Hematopoietic multipotent progenitor cell (in vitro differentiated cells): ENCODE measurements at places on chromosomes 2 and 18.

DNA sequence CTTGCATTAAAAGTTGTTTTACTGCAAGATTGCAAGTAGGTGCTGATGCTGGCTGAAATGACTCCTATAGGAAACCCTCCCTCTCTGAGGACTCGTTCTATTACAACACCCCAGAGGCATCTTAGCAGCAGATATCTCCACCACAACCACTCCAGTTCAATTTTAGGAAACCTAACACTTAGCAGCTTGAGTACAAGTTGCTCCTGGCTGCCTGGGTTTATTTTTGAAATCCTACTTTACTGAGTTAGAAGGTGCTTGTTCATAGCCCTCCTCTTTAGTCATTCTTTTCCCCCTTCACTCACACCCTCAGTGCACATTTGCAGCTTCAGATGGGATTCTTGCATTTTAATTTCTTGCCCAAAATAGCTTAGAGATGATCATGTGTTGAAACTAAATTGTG is 111.5 kb downstream of the MTCL1 start:
- DNase-seq = no peak

DNA sequence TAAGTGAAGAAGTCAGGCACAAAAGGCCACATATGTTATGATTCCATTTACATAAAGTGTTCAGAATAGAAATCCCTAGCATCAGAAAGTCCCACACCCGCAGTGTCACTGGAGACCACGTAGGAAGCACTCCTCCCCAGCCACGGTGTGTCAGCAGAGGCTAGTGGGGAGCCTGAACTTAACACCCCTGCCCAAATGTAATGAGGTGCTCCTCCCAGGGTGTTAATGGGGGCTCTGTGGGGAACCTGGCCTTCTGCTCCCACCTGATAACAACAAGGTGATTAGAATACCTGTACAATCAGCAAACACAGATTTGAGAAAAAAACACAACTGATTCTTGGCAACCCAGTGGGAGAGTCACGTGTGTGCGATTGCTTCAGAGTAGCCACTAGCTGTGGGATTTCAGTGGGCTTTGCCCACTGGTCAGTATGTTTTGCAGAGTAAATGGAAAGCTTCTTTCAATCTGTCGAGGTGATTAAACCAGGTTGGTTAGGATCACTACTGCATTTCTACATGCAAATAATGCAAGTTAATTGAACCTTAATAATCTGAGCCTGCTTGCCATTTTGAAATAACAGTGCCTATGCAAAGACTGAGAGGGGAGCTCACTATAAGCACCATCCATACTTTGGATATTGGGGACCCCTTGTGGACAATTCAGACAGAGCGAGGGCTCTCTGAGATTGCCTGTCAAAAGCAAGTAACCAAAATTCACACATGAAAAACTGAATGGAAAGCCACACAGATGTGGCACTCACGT is 20.6 kb upstream of the ATRAID start:
- peak; percentile 66 for DNase-seq

GRCh38 chr2:125312342-125312741 is 1287.3 kb downstream of the CNTNAP5 start:
- DNase-seq = no peak

DNA sequence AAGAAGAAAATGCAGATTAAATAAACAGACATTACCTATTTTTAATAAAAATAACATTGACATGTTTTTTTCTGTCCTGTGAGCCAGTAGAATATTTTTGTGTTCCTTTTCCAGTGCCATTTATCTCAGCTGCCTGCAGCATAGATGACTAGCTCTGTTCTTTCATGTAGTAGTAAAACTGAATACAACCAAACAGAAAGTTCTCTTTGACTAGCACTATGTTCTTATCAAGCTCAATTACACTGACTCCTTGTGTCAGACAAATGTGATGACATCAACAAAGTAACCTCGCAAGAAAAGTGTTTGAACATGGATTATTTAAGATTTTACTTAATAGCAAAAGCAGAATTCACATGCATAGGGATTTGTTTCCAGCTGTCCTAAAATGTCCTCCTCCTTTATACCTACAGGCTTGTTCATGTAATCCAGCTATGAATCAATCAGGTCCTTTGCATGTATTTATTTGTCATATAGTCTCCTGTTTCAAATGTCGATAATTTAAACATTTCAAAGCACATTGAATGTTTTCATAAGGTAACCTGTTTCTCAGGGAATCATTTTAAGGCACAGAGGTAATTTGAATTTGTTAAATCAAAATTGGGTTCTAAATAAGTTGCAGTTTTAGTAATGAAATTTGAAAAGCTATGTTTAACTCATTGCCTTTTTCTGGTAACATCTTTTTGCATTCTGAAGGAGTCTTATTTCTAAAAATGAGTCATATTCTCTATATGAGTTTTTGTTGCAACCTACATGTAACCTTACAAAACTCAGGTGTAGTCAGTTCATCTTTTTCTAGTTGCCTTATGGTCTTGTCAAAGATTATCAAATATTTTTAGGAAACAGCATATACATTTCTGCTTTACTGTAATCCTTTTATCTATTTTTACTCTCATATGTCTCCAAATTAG is 215.3 kb upstream of the GULP1 start:
- no peak for DNase-seq

- DNase-seq = no peak
Measured at GRCh38 chr18:75264926-75265597, 54.5 kb downstream of the TSHZ1 start.

DNA sequence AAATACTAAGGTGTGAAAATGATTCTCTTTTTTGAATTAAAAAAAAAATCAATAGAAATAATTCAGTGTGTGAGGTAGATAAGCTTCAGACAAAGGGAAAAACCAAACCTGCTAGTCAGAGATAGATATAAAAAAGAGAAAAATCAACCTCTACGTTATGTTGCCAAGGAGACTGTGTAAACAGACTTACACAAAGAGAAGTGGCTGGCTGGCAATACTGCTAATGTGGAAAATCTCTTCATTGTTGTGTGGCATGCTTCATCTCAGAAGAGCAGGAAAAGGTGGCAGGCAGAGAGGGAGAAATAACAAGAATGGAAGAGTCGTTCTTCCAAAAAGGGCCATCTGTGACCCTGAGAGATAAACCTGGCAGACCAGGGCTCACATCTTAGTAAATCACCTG is 200.8 kb downstream of the SLC8A1 start:
- no peak for DNase-seq

GRCh38 chr2:120769787-120770120 is 34.1 kb downstream of the GLI2 start:
- no peak for DNase-seq

GRCh38 chr2:209445485-209445884 is 21.6 kb downstream of the MAP2 start:
- no peak for DNase-seq

DNA sequence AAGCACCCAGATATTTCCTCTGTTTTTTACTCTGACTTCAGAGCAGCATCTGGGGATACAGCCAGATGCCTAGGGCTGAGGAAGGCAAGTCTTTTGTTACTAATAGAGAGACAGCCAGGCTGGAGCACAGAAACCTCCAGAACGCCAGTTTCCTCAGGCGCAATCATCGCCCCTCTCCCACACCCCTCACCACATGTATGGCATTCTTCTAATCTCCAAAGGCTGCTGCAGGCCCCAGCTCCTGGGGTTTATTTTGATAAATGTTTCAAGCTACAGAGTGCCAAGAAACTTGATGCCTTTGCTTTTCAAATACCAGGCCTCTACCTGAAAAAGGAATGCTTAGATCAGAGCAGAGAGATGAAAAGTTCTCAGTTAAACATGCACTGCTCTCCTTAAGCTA is 283.6 kb downstream of the RBM43 start:
- no peak for DNase-seq

- DNase-seq = no peak
Measured at GRCh38 chr18:59685501-59685900, 11.7 kb downstream of the CCBE1 start.

DNA sequence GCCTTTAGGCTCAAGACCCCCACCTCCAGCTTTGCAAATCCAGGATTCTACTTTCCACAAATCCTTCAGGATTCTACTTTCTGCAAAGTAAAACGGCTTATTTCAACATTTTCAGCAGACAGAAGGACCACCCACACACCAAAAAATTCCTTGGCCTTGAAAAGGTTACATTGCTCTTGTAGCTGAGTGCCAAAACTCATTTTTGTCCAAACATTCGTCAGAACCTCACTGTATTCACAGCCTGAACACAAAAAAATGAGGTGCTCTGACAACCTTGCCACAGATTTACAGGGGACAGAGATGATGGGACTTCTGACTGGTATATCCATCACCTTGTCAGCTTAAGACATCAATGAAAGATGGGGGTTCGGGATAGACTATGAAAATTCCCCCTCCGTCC is 63.0 kb upstream of the COX7A2L start:
- DNase-seq = no peak

GRCh38 chr2:175612280-175612679 is 389.8 kb downstream of the LNPK start:
- no peak for DNase-seq

DNA sequence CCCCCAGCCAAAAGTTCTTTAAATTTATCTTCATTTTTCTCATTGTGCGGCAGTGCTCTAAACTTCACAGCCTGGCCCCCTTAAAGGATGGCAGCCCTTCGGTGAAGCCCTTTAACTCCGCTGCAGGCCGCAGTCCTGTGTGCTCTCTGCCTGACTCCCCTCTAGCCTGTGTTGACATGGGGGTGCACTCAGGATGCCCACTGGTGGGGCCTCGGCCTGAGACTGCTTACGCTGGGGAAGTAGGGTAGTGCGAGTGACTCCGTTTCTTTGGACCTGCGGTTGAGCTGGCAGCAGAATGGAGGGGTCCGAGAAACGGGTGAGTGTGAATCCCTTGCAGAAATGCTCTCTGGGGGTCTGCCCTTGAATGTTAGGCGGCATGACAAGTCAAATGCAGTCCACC is 5.6 kb downstream of the RAB12 start:
- DNase-seq = no peak

- no peak for DNase-seq
Measured at GRCh38 chr2:170088776-170089175, 89.2 kb upstream of the MYO3B start.

GRCh38 chr2:191959209-191959608 is 112.3 kb upstream of the CAVIN2 start:
- no peak for DNase-seq

DNA sequence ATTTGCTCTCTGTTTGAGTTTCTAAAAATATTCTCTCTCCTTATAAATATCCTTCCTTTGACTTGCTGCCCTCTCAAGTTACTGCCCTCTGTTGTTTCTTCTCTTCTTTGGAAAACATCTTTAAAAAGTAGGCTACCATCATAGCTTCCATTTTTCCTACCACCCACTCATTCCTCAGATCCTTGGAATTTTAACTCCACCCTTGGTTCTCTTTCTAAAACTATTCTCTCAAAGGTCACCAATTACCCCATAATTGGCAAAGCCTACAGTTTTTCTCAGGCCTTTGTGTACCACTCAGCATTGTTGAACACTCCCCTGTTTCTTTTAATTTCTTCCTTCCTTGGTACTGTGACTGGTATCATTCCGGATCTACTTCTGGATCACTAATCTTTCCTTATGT is 43.0 kb upstream of the ITGAV start:
- DNase-seq = no peak

- no peak for DNase-seq
Measured at GRCh38 chr2:23381084-23381483, 3.9 kb upstream of the KLHL29 start.

DNA sequence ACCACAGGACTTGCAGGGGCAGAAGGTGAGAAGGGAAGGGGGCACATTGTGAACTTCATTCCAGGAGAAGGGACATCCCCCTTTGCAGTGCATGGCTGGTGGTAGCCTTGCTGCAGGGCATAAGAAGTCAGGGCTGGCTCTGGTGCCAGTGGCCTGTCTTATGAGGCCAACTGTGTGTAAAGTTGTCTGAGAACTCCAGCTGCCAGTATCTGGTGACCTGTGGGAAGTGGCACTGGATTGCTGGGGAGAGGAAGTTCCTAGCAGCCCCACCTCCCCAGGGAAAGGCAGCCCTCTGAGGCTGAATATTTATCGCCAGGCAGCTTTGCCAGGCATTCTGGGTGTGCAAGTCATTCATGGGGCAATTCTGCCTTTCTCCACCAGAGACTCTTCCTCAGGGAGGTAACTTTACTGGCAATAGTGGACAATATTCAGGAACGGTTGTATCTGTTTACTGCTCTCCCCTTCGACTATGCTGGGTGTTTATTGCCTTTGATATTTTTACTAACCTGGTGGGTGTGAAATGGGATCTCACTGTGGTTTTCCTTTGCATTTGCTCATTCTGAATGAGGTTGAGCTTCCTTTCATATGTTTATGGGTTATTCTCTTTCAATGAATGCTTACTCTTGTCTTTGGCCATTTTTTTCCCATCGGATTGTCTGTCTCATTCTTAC is 12.3 kb downstream of the TRPM8 start:
- no peak for DNase-seq

DNA sequence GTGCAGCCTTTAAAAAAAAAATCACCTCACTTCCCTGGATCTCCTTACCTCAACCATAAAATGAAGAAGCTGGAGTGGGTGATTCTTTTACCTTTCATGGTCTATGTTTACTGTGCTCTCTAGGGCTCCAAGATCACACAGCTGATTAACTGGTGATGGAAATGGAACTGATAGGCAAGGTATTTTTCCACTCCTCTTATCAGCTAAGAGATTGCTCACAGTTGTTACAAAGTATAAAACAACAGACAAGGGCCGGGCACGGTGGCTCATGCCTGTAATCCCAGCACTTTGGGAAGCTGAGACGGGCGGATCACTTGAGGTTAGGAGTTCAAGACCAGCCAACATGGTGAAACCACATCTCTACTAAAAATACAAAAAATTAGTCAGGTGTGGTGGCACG is 14.5 kb downstream of the RPS27A start:
- no peak for DNase-seq
